NCI-H1048 (cell line): ENCODE measurements at places on chromosomes 12 and 14.

DNA sequence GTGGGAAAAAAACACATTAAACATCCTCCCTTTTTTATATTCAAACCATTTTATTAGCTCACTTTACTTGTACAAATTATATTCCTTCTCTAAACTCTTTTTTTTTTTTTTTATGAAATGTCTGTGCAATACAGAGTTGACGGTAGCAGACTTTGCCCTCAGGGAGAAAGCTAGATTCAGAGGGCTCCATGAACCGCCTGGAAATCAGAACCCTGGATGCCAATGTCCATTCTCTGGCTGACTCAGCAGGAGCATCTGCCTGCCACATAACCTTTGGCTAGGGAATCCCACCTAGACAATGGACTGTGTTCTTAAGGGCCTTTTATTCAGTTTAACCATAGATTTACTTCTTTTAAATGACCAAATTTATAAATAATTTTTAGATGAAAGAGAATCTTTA lies 467.0 kb downstream of the MDGA2 start:
- DNase-seq: no peak

DNA sequence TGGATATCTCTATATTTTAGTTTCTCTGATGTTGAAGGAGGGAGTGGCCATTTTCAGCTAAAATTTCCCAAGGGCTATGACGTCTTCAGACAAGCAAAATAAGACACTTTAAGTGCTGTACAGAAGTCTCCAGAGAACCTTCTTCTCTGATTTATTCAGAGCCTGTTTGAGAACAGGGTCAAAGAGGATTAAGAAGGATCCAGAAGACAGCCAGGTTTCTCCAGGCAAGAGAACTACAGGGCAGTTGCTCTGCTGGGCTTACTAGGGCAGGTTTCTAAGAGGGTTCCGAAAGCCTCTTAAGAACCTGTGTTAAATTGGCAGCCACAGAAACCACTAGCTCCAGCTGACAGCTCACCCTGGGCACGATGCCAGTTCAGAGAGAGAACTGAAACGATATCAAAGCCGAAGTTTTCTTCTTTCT lies 1.2 kb downstream of the MGP start:
- DNase-seq: no peak

- no peak for DNase-seq
Observed at GRCh38 chr14:96038920-96039632, at the start of gene C14orf132. TSS of gene C14orf132 (plus strand) at chr14:96039362. CDS start at chr14:96039501, 139 bp downstream.

GRCh38 chr12:9760699-9761418 lies at the start of gene CD69:
TSS of gene CD69 (minus strand) at chr12:9760901. CDS start at chr12:9760820, 81 bp downstream.
- no peak for DNase-seq

DNA sequence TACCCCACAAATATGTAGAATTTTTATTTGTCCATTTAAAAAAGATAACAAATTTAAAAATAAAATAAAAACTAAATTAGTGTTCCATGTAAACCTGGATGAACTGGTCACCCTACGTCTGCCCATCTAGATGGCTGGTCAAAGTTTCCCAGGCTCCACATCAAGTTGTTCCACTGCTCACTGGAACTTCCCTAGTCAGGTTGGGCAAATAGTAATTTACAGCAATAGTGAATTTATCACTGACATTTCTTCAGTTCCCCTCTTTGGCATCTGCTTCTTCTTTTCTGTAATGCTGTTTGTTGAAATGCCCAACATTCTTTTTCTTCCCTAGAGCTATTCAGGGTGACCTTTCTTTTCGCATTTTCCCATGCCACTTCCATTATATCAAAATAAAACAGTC lies 272.7 kb upstream of the BTG1 start:
- no peak for DNase-seq

GRCh38 chr14:65462411-65462810 lies 49.9 kb downstream of the FUT8 start:
- DNase-seq: no peak
